ENCODE measurements at places on chromosomes 2 and 18.

- DNase-seq = no peak
Measured at GRCh38 chr18:59466980-59467379, 107.9 kb upstream of the LMAN1 start.

GRCh38 chr2:3197308-3197707 is 180.3 kb downstream of the EIPR1 start:
- no peak for DNase-seq

DNA sequence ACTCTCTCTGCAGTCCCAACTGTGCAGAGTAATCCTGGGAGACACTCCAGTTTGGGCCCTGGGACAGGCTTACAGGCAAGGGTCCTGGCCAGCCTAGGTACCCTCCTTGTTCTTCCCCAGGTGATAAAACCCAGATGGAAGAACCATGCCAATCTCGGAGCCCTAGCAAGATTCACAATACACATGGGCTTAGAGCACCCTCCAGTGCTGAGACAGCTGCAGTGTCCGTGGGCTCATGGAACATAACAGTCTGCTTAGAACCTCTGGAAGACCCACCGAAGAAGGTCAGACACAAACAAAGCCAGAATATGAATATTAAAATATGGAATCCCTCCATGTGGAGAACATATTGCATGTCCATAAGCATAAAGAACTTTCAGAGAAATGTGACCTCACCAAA is 568.1 kb downstream of the KCNJ3 start:
- DNase-seq = no peak

DNA sequence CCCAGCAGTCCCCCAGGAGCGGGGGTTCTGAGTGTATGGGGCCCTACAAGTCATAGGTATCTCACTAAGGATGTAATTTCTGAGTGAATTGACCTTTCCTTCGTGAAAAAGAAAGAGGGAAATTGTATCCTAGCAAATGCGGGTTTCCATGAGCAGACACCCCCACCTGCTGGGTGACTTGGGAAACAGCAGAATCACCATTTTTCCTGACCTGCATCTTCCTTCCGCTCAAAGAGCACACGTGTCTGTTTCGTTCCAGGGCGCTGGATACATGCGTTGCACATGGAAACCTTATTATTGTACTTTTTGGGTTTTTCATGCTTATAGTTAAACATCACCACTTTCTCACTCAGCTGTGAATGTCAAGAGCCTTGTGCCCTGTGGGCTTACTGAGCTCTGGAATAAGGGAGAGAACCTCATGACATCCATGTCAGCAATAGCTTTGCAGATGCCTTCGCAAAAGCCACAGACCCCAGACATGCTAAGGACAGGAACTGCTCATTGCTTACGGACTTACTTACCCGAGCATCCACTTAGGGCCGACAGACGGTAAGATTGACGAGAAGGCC is 132.8 kb downstream of the TPO start:
- no peak for DNase-seq

DNA sequence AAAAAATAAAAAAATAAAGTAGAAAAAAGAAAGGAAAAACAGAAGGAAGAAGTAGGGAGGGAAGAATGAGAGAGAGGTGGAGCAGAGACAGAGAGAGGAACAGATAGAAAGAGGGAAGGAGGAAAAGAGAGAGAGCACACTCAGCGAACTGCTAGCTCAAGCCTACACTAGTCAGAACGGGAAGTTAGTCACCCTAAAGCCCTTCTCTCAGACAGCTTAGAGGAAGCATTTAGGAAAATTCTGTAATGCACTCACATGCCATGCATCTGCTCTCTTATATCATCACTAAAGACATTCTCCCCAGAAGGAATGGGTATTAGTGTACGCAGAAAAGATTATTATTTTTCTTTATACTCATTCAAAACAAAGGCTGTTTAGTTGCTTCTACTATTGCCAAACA is 68.1 kb upstream of the SULT1C3 start:
- DNase-seq = no peak

- no peak for DNase-seq
Measured at GRCh38 chr2:182049372-182050148, 63.9 kb downstream of the PPP1R1C start.

DNA sequence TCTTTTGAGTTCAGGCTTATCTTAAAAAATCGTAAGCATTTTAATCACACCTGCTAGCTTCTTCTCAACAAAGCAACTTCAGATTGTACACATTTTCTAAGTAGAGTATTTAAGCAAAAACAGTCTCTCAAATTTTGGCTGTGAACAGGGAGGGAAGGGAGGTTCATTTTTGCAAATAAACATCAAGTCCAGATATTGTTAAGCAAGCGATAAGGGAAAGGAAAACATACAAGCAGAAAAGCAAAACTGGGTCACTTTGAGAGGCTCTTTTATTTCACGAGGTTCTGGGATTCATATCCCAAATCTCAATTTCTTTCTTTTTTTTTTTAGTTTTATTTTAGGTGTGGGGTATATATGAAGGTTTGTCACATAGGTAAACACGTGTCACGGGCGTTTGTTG is 79.9 kb downstream of the SLC25A12 start:
- no peak for DNase-seq

DNA sequence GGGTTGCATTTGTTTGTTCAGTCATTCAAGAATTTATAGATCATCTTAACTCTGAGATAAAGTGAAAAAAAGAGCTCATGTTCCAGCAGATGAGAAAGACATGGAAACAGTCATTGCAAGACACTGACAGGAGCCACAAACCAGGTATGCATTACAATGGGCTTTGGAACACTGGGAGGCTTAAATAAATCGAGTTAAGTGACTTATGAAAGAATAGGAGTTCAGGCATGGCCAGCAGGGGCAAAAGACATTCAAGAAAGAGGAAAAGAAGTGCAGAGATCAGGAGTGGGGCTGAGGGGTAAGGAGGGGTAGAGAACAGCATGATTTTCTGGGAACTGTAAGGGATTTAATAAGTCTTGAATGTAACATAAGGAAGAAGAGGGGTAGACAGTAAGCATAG is 121.2 kb upstream of the EPC2 start:
- no peak for DNase-seq
